ENCODE measurements at places on chromosomes 11 and 22.

GRCh38 chr11:79388201-79388600 lies 52.6 kb downstream of the TENM4 start:
- no peak for DNase-seq

DNA sequence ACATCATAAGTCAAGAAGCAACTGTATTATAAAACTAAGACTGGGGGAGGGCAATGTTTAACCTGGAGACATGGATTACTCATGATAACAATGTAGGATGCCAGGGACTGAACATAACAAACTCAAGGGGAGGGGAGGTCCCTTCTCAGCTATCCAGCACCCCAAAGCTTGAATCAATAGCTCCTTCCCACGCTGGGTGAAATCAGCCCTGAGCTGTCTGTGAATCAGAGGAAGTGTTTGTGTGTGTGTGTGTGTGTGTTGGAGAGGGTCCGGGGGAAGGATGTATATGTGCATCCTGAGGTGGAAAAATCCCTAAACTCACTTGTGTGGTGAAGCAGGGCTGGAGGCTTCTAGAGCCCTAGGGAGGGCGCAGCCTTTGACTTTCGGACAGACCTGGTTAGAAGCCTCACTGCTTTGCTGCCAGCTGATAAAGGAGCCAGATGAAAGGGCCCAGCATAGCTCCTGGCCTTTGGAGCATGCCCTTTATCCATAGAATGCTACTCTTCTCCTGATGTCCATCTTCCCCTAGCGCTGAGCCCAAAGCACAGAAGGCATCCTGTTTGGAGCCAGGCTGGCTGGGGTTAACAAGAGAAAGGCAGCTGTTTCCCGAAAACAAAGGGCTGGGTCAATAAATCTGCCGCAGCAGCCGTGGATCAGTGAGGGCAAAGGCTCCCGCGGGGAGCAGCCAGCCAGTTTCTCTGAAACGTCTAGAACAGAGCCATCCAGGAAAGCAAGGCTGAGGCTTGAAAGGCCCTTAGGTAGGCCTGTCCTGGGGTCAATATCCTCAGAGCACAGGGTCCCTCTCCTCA lies 35.8 kb downstream of the TNKS1BP1 start:
- no peak for DNase-seq

DNA sequence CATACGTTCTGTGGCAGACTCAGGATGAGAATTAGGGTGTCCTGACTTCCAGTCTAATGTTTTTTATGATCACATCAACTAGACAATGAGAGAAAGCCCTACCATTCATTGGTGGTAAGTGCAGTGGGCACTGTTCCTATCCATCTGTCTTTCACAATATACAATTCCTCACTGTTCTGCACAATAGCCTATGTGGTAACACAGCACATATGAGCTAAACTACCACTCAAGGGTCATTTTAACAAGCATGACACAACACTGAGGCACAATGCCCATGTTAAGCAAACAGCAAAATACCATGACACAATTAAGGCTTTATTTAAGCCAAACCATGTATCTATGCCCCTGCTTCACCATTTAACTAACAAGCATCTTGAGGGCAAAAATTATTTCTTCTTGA lies 52.3 kb downstream of the SIK3 start:
- peak; percentile 62 for DNase-seq

GRCh38 chr11:66820381-66820780 lies 22.9 kb upstream of the RCE1 start:
- DNase-seq, result no peak

DNA sequence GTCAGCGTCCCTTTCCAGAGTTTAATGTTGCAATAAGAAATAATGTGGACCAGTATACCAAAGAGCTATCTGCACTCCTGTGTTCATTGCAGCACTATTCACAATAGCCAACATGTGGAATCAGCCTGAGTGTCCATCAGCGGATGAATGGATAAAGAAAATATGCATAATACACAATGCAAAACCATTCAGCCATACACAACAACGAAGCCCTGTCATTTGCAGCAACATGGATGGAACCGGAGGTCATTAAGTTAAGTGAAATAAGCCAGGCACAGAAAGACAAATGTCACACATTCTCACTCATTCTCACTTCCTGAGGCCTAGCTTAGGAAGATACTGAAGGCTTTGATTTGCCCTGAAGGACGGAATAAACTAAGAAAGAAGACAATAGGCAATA lies 22.1 kb downstream of the SLC5A4 start:
- no peak for DNase-seq

GRCh38 chr11:123841174-123841573 lies 35.0 kb upstream of the OR6M1 start:
- DNase-seq, result no peak

- no peak for DNase-seq
Observed at GRCh38 chr22:49928185-49928495, 9.7 kb downstream of the CRELD2 start.

DNA sequence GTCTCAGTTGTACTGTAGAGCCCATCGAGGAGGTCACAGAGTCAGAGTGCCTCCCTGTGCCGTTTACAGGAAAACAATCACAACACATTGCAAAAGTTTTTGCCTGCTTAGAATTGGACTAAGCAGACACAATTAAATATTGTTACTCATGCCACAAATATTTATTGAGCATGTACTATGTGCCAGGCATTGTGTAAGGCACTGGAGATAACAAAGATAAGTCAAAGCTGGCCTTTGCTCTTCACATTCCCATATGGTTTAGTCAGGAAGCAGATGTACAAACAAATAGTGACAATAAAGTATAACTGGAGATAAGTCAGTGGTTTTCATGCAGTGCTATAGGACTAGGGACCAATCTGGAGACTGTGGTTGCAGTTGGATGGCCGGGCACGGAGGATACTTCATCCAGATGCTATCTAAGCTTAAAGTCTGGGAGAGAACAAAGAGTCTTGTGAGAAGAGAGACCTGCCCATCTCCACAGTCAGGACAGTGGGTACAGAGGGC lies 550.7 kb downstream of the INSC start:
- no peak for DNase-seq

- DNase-seq, result peak; percentile 79
Observed at GRCh38 chr22:25404928-25405816, 159.3 kb upstream of the GRK3 start.

DNA sequence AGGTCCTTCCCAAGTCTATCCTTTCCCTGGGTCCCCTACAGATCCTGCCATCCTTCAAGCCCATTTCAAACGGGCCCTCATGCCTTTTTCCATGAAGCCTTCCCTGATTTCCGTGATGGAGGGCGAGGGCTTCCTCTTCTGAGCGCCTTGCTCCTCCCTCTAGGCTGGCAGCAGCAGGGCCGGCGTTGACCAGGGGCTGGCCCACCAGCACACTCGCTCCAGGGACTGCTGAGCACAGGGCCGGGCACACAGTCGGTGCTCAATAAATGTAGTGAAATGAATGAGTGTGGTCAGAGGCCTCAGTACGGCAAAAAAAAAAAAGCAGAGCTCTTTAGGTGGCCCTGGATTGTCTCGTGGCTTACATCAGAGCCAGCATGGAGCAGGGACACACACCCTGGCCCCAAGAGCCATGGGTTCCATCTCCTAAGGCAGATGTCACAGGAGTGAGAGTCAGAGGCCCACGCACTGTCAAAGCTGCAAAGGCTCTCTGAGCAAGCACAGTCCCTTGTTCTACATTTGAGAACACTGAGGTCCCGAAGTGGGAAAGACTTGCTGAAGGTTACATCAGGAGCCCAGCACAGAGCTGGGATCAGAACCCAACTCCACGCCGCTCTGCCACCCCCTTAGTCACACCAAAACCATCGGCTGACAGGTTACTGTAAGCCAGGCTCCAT lies 3.1 kb downstream of the IL2RB start:
- no peak for DNase-seq

DNA sequence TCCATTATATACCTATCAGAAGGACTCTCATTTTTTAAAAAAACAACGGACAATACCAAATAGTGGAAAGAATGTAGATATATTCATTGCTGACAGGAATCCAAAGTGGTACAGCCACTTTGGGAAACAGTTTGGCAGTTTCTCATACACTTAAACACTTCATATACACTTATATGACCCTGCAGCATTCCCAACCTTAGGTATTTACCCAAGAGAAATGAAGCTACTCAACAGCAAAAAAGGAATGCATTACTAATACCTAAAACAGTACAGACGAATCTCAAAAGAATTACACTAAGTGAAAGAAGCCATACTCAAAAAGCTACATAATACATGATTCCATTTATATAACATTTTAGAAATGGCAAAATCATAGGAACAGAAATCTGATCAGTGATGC lies 51.5 kb downstream of the RBFOX2 start:
- no peak for DNase-seq

- peak; percentile 75 for DNase-seq
Observed at GRCh38 chr22:50260801-50261614, 475 bp downstream of the MAPK12 start.

DNA sequence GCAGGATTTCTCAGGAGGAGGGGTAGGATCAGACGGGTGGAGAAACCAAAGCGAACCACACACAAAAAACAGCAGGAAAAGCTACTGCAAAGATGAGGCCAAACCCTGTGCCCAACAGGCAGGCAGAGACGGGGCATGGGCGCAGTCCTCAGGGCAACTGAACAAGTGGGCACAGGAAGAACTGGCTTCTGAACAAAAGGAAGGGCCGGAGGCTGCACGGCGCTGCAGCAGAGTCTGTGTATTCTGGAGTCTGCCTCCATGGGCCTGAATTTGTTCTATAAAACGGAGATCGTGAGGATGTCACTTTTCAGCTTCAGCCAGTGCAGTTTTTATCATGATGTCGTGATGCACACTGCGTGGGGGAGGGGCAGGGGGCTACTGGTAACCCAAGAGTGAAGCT lies 1026.0 kb downstream of the TBC1D22A start:
- no peak for DNase-seq

GRCh38 chr11:74020539-74020938 lies 11.7 kb upstream of the UCP3 start:
- DNase-seq, result no peak

GRCh38 chr11:80727315-80727714 lies 1286.5 kb upstream of the TENM4 start:
- DNase-seq, result no peak

- no peak for DNase-seq
Observed at GRCh38 chr11:3010521-3011275, 18.6 kb upstream of the NAP1L4 start.

DNA sequence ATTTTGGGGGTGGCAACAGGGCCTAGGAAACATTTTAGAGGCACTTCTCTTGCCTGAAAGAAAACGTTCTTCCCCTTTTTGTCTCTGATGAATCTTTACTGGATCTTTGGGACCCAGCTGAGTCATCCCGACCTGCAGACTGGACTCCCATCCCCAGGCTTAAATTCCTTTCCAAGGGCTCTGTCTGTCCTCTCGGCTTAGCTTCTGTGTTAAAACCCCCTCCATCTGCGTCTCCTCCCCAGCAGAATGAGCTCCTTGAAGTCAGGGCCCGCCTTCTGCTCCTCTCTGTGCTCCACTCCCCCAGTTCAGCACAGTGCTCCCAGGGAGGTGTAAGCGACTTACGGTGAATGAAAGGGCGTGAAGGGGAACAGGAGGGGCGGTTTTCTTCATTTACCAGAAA lies 895 bp upstream of the DAGLA start:
- peak; percentile 17 for DNase-seq

DNA sequence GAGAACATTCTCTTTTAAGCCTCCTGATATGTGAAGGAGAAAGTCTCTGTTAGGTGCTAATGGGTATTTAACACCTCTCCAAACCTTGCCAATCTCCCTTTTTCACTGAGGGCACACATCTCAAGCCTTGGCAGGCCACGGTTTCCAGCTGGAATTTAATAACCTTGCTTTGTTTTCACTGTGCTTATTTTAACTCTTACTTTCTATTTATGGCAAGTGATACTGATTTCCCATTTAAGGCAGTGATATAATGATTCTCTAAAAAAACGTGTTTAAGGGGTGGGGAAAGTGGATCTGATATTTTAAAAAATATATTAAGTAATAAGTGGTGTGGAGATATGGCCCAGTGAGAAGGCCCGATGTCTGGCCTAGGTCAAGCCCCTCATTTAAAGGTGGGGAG lies 1.1 kb upstream of the RASD2 start:
- DNase-seq, result no peak

GRCh38 chr11:110990311-110990710 lies 255.2 kb upstream of the POU2AF2 start:
- DNase-seq, result no peak

DNA sequence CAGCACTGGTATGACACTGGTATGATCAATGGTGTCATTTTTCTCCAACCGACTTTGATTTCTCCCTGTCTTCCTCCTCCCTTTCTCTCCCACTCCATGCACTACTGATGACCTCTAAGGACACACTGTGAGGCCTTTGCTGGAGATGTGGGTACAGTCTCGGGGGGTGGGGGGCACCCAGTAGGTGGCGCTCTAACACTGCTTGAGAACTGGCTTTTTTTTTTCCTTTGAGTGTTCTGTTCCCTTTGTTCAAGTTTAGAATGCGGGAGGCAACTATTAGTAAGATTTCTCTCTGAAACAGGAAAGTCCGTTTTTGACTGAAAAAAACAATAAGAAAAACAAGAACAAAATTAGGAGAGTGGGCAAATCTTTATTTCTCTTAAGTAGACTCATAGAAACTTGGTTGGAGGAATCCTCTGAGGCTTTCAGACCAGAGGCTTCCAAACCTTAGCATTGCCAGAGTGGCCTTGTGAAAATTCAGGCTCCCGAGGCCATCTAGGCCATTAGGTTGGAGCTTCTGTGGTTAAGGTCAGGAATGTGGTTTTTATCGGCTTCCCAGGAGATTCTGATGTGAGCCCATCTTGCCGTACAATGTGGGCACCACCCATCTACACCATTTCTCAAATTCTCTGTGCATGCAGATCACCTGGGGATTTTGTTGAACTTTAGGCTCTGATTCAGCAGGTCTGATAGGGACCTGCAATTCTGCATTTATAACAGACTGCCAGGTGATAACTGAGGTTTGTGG lies 43.2 kb downstream of the PANX1 start:
- DNase-seq, result peak; percentile 7

DNA sequence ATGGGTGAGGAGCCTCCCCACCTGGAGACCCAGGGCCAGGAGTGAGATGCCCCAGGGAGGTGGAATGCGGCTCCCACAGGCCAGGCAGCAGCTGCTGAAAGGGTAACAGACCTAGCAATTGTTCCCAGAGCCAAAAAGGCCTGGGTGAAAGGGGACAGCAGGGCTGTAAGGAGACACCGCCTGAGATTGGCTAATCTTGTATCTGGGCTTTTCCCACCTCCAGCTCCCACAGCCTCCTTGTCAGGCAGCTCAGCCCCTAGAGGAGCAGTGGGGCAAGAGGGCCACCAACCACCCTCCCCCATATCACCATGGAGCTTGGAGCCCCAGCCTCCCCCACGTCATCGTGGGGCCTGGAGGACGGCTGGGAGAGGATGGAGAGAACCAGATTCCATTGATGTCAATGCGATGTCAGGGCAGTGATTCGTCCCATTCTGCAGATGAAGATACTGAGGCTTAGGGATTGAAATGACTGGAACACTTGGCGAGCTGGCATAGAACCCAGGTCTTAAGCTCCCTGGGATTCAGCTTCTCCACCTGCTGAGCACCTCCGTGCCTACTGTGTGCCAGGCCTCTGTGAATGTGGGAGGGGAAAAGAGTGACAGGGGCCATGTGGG lies 2.9 kb upstream of the MGAT3 start:
- no peak for DNase-seq

DNA sequence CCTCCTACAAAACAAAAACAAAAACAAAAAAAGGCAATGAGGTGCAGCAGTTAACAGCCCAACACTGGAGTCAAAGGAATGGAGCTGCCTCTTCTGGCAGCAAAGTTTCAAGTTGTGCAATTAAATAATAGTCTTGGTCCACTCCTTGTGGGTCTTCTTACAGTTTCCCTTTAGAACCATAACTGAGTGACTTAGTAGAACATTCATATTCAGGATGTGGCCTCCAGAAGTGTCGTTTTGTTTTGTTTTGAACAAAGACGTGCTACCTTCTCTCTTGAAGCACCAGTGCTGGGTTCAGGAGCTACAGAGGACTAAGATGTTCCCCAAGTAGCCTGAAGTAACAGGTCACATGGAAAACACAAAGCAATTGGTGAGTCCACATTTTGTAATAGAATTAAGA lies 2.0 kb upstream of the JAML start:
- DNase-seq, result no peak
